Right cardiac atrium (tissue), 5 donors: ENCODE measurements at places on chromosomes 5 and 9.

GRCh38 chr5:167753725-167754490 is 537.5 kb upstream of the WWC1 start:
- no peak for DNase-seq

DNA sequence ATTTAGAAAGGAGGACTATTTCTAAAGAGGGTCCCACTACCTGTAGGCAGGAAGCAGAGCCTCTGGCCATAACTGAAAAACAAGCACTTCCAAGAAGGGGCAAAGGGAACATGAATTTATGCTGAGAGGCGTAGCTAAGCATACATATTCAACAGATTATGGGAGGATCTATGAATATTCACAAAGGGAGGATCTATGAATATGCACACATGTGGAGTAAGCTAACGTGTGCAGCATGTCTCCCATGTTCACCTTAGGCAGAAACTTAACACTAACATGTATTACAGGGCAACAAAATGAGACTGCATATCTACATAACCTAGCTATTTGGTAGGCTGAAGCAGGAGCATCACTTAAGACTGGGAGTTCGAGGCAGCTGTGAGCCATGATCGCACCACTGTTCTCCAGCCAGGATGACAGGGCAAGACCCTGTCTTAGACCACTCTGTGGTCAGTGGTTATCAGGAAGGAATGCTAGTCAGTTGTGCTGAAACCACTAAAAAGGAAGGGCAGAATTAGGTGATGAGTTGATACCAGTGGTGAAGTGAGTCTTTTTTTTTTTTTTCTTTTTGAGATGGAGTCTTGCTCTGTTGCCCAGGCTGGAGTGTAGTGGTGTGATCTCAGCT is 20.8 kb downstream of the FXN start:
- DNase-seq = no peak

DNA sequence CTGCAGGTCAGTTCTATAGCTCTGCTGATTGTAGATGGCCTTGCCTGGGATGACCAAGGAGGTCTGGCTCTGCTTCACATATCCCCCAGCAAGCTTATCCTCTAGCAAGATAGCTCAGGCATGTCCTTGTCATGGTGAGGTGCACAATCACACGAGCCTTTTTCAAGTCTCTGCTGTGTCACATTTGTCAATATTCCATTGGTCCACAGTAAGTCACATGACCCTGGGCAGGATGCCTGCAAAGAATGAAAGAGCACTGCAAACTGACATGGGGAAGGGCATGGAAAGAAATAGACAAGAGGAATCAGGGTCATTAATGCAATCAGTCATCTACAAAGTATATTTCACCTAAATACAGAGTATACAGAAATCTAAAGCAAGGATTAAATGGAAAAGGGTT is 142.0 kb downstream of the RORB start:
- DNase-seq = no peak

DNA sequence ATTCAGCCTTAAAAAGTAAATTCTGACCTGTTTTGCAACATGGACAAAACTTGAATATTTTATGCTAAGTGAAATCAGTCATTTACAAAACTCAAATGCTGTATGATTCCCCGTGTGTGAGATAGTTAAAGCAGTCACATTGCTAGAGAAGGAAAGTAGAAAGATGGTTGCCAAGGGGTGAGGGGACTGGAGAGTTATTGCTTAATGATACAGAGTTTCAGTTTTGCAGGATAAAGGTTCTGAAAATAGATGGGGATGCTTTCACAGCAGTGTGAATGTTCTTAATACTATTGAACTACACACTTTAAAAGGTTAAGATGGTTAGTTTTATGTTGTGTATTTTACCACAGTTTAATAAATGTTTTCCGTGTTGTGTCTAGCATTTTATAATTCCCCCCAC is 51.2 kb downstream of the SGCD start:
- DNase-seq = no peak

DNA sequence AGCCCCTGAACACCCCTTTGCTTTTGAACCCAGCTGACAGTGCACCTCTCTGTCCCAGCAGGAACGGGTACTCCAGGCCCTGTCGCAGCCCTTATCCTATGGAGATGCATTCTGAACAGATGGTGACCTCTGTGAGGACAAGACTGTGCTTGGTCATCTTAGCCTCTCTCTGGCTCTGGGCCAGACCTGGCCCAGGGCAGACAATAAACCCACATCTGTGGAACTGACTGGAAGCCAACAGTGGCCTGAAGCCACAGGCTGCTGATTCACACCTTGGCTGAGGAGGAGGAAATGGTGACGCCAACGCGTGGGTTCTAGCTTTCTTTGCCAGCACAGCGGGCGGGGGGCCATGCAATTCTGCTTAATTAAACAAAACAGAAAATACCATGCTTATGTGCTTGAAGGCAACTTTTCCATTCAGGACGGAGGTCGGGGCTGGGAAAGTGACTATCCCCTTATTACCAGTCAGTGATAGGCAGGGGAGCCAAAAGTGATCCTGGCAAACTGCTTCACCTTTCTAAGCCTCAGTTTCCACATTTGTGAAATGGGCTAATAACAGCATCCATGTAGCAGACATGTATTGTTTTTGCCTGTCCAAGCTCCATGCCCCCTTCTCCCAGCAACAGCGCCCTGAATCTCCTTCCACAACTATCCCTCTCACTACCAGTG is 10.8 kb downstream of the SH3PXD2B start:
- DNase-seq = peak; percentile 90

DNA sequence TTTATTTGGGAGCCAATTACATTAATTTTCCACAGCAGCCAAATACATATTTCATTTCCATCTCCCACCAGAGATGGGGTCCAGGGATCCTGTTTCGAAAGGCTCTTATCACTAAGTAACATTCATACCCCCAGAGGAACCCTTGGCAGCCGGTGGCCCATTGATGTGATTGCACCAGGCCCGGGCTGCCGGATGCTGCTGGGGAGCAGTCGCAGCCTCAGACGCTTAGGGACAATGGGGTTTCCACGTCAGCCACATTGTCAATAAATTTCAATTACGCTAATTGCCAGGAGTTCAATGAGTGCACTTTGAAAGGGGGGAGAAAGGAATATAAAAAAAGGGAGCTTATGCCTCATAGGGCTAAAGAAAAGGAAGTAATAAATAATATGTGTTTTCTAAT is 478.8 kb upstream of the ADAMTS16 start:
- DNase-seq = no peak
